ENCODE measurements at places on chromosomes 2 and 18.

DNA sequence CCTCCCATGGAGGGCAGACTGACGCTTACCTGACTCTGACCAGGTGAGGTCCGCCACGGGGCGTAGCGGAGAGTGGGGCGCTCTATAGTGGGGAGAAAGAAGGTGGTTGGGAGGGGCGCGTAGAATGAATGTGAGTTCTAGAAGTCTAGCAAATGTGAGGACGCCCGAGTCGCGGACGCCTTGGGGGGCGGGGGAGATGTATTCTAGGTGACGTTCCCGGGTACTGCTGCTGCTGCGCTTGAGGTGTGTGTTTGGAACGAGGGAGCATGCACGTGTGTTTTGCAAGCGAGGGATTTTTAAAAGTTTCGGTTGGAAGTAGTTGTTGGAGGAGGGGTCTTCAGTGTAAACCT is 758 bp downstream of the RIF1 start:
- DNase-seq, result peak; percentile 1

- DNase-seq, result no peak
Observed at GRCh38 chr2:206853915-206854314, 85.4 kb upstream of the CPO start.

- DNase-seq, result no peak
Observed at GRCh38 chr2:39399570-39399969, 37.5 kb downstream of the MAP4K3 start.

- DNase-seq, result no peak
Observed at GRCh38 chr2:26945991-26946750, 24.3 kb upstream of the MAPRE3 start.
